Suppressor macrophage treated with lipopolysaccharide for 1 hour (primary cell): ENCODE measurements at places on chromosomes 3 and 15.

GRCh38 chr3:46517016-46517783 lies 19.4 kb downstream of the RTP3 start:
- peak; percentile 55 for DNase-seq

- no peak for DNase-seq
Measured at GRCh38 chr15:37032091-37032775, 68.1 kb downstream of the MEIS2 start.

- DNase-seq, result no peak
Measured at GRCh38 chr3:197394464-197395321, 96.3 kb upstream of the DLG1 start.

- DNase-seq, result peak; percentile 59
Measured at GRCh38 chr15:45126535-45127158, 3.0 kb downstream of the DUOXA1 start.

DNA sequence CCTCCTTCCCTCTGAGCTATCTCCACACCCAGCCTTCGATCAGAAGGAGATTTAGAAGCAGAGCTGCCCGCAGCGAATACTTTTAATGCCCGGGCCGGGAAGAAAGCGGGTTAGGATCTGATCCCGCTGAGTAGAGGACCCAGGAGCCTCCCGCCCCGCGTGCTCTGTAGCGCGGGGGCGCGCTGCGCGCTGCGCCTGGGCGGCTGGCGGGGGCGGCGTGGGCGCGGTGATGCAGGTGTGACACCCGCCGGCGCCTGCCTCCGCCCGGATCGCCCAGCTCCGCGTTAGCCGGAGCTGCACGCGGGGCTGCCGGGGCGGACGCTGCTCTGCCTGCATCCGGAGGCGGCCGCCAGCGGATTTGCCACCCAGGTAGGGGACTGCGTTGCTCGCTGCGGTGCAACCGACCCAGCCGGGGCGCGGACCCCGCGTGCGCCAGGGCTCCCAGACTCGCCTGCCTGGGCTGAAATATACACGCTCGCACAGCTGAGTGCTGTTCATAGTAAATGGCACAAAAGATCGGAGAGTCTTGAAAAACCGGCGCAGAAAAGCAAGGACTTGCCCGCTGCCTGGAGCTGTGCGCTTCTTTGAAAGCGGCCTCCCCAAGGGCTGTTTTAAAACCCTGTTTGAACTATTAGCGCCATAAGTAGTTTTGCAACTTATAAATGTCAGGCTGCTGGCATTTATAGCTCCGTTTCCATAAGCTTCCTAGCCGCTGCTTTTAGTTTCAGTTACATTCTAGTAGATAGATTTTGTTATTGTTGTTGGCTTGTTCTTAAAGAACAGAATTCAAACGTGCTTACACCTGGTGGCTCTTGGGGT lies at the start of gene SV2B:
Gene SV2B, plus strand, starts transcription at position 263 of the 819 bp plus-strand sequence. CDS start 126,007 bp downstream, outside the sequence.
- peak; percentile 17 for DNase-seq
